ENCODE measurements at places on chromosomes 1 and 21.

DNA sequence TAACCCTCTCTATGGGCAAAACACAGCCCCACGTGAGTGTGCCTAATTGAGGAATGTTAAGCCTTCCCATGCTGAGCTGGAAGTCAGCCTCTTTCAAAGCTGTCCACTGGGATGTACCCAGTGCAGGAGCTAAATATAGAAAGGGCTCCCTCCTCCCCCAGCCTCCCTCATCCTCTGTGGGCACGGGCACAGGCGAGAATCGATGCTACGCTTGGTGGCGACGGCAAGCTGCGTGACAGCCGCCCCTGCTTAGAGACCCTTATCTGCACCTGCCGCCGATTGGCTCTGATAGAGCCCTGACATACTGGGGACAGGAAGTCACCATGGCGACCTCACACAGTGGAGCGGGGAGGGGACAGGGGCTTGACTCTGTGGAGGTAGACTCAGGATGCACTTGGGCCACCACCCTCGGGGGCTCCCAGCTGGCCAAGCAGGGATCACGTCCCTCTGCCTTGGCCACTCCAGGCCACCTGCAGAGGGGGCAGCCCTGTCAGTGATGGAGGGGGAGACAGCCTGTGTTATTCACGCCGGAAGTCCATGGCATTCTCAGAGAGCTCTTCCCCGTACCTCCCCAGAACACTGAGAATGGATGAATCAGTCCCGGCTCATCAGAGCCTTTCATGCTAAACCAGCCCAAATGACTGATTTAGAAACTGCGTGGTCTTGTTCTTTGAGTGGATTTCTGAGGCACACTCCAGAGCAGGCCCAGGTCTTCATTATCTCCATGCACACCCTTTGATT is 84.8 kb downstream of the KCND3 start:
- DNase-seq: no peak

DNA sequence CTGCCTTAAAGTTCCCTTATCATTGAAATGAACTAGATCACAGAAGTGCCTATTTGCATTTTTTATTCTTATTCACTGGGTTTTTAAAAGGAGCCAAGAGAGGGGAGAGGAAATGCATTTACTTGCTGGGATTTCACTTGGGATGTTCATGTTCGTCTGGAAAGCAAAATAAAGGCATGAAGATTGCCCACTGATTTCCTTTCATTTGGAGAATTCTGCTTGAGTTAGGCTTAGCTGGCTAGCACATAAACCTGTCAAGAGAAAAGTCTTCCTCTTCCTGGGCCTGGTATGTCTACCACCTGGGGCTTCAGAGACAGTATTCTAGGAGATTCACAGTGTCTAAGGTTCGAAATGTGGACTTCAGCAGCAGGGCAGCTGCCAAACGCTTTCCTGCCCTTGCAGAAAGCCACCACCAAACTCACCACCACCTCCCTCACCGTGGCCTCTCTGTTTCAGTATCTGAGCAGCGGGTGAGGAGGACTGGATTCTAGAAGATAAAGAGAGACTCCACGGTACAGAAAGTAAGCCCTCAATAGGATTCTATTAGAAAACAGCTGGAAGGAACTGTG is 44.5 kb downstream of the HIVEP3 start:
- no peak for DNase-seq

GRCh38 chr1:46517932-46518498 is 28.4 kb downstream of the DMBX1 start:
- DNase-seq: no peak

- DNase-seq: no peak
Observed at GRCh38 chr1:63590166-63590560, 3.0 kb upstream of the PGM1 start.

- DNase-seq: no peak
Observed at GRCh38 chr21:28823429-28823828, 169.2 kb downstream of the LTN1 start.

- no peak for DNase-seq
Observed at GRCh38 chr1:159646687-159647086, 59.1 kb downstream of the APCS start.

DNA sequence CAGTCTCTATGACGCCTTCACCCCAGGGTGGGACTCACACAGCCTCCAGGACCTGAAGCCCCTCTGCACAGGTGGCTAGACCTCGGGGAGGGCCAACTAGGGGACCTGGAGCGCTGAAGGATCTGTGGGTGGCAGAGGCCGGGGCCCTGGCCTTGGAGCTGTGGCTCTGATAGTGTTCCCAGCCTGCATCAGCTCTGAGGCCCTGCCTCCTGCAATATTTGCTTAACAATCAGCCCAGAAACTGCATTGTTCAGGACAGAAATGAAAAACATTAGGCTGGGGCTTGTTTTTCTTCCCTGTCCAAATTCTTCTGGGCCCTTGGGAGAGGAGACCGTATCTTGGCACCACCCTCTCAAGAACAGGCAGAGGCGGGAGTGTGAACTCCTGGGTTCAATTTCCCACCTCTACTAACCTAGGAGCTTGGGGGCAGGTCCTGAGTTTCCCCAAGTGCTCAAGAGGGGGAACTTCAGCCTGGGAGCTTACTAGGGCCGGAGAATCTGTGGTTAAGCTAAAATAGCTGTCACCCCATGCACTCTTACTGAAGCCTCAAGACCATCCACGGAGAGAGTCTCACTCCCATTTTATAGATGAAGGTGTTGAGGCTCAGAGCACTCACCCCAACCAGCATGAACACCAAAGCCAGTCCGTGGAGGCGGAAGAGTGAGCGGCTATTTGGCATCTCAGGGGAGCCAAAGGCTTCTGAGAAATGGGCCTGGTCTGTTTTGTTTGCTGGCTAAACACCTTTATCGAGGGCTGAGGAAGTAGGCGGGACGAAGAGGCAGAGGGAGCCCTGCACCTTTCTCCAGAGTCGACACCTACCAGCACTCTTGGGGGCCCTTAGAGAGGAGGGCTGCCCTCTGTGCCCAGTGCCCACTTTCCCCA is 18.8 kb upstream of the CASZ1 start:
- DNase-seq: no peak

DNA sequence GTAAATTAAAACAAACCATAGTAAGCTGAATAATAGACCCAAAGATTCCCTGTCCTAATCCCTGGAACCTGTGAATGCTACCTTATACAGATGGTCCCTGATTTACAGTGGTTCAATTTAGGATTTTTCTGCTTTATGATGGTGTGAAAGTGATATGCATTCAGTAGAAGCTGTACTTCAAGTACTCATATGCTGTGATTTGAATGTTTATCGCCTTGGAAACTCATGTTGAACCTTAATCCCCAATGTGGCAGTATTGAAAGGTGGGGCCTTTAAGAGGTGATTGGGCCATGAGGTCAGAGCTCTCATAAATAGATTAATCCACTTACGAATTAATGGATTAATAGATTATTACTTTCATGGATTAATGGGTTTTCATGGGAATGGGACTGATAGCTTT is 10.6 kb upstream of the RRP15 start:
- no peak for DNase-seq

DNA sequence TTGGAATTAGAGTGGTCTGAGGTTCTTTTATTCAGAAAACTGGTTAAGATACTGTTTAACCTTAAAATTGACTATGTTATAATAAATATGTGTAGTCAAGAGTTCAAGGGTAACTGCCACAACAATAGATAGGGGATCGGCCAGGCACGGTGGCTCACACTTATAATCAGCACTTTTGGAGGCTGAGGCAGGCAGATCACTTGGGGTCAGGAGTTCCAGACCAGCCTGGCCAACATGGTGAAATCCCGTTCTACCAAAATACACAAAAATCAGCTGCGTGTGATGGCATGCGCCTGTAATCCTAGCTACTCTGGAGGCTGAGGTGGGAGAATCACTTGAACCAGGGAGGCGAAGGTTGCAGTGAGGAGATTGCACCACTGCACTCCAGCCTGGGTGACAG is 39.5 kb downstream of the PDC start:
- no peak for DNase-seq

DNA sequence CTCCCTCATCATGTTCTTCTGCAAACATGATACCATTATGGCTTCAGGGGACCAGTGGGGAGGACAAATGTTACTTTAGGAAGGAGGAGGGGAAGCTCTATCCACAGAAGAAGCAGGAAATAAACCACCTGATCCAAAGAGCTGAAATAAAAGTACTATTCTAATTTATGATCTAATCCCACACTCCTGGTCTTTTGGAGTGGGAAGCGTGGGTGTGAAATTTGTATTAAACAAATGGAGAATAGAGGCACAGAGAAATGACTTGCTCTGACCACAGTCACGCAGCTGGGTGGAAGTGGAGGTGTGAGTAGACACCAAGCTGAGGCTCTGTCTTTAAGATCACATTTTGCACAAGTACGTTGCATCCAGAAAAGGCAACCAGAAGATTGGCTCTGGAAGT is 14.5 kb upstream of the STUM start:
- DNase-seq: no peak

DNA sequence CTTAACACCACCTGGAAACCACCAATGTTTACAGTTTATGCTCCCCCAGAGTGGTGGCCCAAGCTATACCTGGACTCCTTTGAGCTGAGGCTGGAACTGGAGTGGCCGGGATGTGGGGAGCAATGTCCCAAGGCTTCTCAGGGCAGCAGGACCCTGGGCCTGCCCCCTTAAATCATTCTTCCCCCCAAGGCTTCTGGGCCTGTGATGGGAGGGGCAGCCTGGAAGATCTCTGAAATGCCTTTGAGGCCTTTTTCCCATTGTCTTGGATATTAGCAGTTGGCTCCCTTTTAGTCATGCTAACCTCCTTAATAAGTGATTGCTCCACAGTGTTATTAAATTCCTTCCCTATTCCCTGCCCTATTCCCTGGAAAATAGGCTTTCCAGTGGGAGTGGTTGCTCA is 185.8 kb downstream of the HS2ST1 start:
- no peak for DNase-seq

GRCh38 chr1:47898133-47898845 is 98.9 kb downstream of the TRABD2B start:
- no peak for DNase-seq

GRCh38 chr21:30710499-30710898 is 8.1 kb downstream of the KRTAP21-3 start:
- DNase-seq: no peak

GRCh38 chr1:9600861-9601834 is 12.4 kb downstream of the TMEM201 start:
- DNase-seq: no peak

DNA sequence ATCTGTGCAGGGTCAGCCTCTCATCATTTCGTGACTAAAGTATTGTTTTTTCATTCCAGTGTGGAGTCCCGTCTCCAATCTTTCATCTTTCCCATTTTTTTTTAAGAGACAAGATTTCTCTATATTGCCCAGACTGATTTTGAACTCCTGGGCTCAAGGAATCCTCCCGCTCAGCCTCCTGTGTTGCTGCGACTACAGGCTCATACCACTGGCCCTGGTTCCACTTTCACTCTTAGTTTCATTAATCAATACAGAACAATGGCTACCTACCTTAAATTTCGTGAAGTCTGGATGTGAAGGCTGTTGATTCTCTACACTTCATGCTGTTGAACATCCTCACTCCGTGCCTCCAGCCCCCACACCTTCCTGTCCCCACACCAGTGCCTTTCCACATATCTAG is 97.7 kb upstream of the GREM2 start:
- DNase-seq: no peak

- DNase-seq: no peak
Observed at GRCh38 chr1:193433599-193433998, 247.2 kb upstream of the B3GALT2 start.

- no peak for DNase-seq
Observed at GRCh38 chr1:110538075-110538474, 19.1 kb upstream of the KCNA10 start.

DNA sequence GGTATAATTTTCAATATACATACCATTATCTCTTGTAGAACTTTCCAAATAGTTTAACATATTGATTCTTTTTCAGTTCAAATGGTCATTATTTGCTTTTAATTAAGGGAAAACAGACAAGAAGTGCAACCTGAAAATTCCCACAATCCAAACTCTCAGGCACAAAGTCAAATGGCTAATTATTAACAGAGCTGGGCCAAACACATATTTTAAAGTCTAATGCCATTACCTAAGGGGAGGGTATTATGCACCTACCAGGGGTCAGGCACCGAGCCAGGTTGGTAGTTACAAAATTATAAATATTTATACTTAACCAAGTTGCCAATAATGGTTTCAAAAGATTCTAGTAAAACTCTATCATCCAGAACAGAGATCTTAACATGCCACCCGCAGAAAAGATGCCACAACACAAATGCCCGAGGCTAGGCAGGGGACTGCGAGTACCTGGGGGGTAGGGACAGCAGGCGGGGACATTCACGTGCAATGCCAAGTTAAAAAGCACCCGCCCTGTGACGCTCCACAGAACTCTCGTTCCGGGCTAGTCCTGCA is 15.0 kb downstream of the LBR start:
- DNase-seq: no peak

DNA sequence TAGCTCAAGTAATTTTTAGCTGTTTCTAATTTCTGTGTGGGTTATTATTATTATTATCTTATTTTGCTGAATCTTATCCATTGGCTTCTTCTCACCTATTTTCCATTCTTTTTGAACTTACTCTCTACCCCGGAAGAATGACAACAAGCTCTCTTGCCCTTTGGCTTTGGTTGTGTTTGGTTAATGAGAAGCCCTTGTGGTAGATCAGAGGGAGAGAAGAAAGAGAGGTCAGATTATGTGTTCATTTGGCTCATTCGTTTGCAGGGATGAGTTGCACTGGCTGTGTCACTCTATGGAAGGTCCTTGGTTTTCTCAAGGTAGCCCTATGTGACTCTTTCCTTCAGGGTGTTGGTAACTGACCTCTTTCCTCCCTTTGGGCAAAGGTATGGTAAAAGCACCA is 391.9 kb downstream of the LMO4 start:
- DNase-seq: no peak

DNA sequence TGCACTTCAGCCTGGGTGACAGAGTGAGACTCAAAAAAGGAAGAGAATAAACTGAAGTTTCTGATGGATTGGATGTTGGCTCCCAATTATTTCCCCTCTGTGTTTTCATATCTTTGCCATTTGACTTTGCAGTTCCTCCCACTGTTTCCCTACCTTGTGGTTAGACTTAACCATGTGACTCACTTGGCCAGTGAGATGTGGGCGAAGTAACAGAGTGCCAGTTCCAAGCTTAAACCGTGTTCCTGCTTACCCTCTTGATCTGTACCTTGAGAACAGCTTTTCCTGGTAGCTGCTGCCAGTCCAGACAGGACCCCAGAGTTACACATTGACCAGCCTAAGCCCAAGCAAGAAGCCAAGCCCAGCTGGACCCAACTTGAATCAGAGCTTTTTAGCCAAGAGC is 323.4 kb downstream of the LTN1 start:
- DNase-seq: no peak

DNA sequence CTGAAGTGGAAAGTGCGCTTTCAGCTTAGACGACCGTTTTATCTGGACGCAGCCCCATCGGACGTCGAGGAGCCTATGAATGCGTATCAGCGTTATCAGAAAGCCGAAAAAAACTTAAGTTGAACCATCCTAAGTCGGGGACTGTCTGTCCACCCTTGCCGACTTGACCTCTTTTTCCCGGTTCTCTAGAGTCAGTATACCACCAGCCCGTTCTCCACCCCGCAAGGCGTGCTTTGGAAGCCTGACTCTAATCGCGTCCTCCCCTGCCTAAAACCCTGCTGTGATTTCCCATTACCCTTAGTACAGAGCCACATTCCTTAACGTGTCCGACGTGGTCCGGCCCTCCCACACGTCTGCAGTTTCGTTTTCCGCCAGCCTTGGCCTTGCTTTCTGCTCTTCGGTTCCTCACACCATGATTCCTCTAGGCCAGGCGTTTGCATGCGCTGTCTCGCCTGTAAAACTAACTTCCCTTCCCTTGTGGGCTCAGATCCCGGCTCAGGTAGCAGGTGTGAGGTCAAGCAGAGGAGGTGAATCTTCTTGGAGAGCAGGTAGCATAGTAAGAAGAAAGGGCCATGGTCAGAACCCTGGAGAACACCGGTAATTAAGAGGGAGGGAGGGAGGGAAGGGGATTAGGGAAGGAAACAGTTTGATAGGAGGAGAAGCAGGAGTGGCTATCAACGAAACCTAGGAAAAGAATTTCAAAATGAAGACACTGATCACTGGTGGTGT is 865 bp downstream of the ADPRS start:
- no peak for DNase-seq

Data from hematopoietic multipotent progenitor cell treated with erythropoietin and hydrocortisone succinate and interleukin-3 and kit ligand, for 17 days (in vitro differentiated cells).